ENCODE measurements at places on chromosomes 6 and 20.

DNA sequence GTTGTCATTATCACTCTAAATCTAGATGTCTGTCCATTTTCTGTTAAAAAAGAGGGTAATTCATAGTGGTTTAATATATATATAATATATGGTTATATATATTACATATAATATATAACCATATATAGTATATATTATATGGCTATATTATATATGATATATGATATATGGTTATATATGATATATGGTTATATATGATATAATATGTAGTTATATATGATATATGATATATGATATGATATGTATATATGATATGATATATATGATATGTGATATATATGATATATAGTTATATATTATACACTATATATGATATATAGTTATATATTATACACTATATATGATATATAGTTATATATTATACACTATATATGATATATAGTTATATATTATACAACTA is 8.6 kb downstream of the OR2A4 start:
- no peak for DNase-seq

DNA sequence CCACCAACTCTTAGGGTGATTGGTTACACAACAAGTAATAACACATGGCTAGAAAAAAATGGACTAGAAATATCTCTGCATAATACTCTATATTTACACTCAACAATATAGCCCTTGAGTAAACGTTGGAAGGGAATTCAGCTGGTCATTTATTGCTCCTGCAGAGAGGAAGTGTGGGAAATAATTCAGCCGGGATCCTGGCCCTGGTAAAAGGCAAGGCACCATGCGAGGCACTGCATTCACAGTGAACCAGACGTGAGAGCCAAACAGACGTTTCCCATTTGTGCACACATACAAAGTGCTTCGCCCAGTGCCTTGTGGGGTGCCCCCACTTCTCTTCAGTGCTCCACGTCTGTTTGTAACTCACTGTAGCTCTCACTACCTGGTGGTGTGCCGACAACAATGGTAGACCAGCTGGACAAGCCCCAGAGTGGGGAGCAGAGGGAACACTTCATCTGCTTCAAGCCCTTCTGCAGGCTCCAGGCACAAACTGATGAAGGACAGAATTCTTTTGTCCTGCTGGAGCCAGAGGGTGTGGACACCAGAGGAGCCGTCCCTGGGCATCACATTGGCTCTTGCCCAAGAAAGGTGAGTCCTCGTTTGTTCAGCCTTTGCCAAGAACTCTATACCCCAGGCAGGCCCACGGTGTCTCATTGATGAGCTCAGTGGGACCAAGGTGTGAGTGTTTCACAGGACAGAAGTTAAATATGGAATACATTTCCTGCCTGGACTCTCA is 18.8 kb downstream of the SYNDIG1 start:
- DNase-seq, result no peak

GRCh38 chr6:69980624-69981023 is 114.3 kb downstream of the COL19A1 start:
- DNase-seq, result no peak

DNA sequence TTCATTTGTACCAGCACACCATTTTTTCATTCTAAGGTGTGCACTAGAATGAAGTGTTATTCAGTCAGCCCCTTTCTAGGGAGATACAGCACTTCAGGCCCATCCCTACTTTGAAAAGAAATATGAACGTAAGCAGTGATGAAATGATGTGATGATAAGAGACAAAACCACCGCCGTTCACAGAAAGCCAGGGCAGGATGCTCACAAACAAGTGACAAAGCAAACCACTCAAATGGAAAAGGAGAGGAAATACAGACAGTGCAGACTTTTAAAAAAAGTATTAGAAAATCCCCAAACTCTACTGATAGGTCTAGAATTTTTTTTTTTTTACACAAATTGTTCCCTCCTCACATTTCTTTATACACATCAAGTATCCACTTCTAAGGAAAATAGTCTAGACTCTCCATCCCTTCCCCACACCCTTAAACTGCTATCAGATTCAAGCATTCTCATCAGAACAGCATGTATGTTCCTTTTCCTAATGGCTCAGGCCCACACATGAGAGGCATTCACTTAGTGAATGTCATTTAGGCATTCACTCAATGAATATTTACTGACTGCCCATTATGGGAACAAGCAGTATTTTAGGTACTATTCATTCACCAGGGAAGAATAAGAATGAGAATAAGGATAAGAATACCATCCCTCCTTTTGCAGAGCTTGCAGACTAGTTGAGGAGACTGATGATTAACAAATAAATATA is 243.5 kb downstream of the GMPR start:
- no peak for DNase-seq

DNA sequence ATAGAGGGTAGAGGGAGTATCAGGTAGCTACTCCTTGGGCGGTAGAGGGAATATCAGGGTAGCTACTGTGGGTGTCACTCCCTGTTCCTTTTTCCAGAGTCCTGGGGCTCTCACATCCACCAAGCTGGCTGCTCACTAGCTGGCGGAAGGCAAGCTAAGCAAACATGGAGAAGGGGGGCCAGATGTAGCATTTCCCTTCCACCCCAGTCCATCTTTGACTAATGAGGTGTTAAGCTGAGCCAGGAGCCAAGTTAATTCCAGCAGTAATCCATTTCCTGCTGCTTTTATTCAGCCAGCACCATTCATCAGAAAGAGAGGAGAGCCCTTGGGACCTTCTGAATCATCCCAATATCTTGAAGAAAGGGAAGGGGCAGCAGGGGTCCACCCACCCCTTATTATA is 330.0 kb downstream of the ZFAND3 start:
- no peak for DNase-seq

DNA sequence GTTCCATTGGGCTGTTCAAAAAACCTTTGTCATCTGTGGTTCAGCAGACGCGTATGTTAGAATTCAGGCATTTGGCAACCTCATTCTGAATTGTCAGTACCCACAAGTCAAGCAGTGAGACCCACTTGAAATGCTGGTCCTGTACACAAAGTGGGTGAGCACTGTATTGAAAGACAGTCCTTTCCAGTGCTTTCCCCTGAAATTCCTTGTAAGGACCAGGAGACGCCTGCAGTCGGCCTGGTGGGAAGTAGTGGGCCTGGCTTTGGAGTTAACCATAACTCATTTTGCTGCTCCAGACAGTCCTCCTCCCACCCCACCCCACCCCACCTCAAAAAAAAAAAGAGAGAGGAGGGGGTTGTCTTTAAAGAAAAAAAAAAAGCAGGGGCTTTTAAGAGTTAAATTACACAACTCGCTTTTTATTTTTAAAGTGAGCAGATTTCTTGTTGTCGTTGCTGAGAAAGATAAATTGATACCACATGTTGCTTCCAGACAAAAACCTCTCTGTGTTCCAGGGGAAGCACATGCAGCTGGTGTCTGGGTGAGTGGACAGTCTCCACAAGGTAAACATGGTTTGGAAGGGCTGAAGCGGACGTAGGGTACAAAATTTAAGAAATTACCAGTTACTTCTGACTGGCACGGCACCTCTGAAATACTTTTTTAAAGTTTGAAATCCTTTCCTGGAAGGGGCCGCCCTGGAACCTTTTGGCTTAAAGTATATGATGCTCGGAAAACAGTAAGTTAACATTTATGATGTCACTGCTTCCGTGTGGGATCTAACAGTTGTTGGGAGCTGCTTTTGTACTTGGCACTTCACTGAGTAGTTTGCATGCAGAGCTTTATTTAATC is 95.3 kb downstream of the FOXO3 start:
- peak; percentile 65 for DNase-seq

Measured in AG04450 (cell line).